ENCODE measurements at places on chromosomes 4 and X.
A peak's percentile ranks its signal among the peaks of the same experiment; 100 is the strongest.

DNA sequence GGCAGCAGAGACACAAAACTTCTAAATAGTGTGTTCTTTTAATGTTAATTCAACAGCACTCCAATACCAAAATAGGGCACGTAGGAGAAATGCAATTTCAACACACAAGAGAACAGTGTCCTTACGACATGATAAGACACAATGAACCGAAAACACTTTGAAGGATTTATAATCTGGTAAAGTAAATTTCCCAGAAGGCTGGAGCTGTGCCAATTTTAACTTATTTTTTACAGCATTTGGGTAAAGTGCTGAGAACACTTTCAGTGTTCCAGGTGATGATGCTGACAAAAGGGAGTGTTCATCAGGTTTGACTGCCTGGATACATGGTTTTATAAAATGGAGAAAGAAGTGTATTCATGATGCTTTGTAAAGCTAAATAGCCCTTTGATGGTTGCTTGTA, 76.5 kb downstream of the MAPK10 start:
- no peak for DNase-seq

DNA sequence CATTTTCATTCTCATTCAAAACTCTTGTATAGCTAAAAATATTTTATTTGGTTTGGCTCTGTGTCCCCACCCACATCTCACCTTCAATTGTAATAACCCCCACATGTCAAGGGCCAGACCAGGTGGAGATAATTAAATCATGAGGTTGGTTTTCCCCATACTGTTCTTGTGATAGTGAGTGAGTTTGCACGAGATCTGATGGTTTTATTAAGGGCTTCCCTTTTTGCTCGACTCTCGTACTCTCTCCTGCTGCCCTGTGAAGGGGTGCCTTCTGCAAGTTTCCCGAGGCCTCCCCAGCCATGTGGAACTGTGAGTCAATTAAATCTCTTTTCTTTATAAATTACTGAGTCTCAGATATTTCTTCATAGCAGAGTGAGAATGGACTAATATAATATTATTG, 768.0 kb downstream of the STIM2 start:
- DNase-seq: no peak

DNA sequence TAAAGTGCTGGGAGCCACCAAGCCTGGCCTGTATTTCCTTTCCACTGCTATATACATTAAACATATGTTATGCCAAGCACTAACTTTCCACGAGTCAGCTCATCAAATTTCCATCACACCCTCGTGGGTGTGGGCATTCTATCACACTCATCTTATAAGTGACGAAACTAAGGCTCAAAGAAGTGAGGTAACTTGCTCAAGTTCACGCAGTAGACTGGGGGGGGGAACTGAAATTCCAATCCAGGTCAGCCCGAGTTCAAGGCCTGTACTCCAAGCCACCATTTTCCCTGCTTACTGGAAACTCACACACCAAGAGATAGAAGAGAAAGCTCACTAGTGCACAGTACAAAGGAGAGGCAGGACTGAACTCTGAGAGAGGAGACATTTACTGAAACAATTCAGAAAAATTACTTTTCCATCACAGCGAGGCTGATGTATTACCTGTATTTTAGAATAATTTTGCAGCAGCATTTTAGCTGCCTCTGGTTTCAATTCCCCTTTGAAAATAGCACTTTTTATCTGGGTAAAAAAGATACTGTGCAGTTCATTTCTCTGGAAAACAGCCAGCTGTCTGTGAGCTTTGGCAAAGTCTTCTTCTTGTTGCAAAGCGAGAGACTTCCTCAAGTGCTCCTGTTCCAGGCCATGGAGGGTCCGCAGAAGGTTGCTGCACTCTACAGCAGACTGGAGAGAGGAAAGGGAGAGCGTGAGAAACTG, 76.8 kb downstream of the EVC2 start:
- DNase-seq: no peak

DNA sequence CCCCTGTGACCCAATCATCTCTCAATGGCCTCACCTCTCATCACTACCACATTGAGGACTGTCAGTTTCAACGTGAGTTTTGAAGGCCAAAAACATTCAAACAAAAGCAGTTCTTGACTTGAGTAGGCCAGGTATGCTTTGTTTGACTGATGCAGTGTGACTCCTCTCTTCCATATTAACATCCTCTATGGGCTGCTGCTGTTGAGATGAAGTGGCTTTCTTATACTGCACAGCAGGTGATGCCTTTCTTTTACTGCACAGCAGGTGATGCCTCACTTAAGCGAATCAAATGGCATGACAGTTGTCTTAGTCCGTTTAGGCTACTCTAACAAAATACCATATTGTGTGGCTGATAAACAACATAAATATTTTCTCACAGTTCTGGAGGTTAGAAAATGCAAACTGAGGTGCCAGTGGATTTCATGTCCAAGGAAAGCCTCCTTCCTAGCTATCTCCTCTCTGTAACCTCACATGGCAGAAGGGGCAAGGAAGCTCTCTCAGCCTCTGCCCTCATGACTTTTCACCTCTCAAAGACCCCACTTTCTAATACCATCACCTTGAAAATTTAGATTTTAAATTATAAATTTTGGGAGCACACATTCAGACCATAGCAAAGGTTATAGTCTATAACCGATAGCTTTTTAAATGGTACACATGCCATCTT, 2267.9 kb upstream of the AGA start:
- no peak for DNase-seq

DNA sequence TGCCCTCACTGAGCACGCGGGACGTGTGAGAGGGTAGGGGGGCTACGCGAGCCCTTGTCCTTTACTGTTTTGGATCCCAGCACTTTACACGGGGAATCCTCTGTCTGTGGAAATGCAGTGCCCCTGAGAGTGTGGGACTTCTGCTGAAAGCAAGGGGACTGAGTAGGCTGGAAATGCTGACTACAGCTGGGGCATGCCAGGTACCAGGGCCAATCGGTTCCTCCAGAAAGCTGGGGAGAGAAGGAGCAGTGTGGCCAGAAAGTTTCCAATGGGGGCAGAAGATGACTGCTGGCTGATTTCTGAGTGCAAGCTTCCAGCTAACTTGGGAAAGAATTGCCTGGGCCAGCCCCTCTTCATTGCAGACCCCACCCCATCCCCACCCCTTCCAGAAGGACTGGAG, 1.5 kb downstream of the NHSL2 start:
- DNase-seq: no peak

GRCh38 chrX:68045008-68045577, 388.2 kb downstream of the OPHN1 start:
- DNase-seq: peak; percentile 1

GRCh38 chrX:69031181-69031580, 134.1 kb downstream of the PJA1 start:
- no peak for DNase-seq

DNA sequence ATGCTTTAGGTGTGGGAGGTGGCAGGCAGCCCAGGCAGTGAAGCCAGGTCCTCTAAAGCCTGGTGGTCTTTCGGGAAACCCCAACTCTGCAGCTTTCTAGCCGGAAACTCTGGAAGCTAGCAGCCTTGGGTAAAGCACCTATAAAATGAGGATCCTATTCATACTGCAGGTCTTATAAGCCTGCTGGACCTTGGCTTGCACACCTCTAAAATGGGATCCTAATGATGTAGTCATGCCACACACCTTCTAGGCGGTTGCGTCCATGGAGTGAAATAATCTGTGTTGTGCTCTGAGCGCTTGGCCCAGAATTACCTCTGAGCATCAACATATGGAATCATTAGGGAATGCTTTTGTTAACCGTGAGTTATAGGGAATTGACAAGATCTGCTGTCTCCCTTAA, 36.0 kb upstream of the STS start:
- DNase-seq: no peak

DNA sequence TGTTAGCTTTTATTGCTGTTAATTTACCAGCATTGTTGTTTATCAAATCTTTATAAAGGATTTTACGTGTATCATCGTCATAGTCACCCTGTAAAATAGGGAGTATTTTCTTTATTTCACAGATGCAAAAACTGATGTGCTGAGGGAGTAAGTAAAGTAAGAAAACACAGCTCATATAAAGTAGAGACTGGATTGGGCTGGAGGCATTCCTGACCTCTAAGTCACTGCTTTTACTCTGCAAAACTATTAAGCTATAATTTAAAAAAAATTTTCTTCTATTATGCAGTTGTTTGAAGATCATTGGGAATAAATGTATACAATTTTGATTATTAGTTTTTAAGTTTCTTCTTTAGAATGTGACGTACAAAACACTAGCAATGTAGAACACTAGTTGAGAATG, 45.9 kb downstream of the NUDT6 start:
- no peak for DNase-seq

DNA sequence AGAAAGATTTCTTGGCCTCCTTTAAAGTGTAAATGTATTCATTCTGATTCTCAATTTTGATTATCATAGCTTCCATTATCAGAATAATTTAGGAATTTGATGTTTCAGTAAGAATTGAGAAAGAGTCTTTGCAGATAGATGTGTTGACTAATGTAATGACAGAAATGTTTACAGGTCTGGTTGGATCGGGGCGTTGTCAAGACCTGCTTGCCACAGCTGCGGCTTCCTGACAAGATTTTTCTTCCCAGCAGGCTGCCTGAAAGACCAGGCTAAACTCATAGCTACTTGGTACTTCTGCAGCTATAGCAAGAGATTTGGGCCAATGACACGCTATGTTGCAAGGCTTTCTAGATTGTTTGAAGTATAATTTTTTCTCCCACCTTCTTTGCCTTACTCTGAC, 91.5 kb upstream of the ANKRD50 start:
- no peak for DNase-seq

- DNase-seq: no peak
These were observed 35.1 kb downstream of the BCOR start for GRCh38 chrX:40062525-40063155.

GRCh38 chr4:53538756-53539155, 52.5 kb downstream of the LNX1 start:
- DNase-seq: no peak

DNA sequence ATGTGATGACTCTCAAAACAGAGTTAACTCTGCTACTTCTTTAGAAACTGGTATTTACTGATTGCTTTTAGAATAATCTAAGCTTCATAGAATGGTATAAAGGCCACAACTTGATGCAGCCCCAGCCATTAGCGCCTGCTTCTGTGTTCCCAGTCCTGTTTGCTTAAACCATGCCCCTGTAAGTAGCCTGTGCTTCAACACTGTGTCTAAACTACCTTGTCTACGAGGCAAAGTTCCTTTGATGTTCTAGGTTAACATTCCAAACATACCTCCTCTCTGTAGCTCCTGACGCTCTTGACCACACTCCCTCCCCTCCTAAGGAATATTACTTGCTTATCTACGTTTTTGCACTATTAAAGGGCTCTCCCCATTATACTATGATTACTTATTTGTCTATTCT, 352.5 kb upstream of the ADGRL3 start:
- no peak for DNase-seq

GRCh38 chr4:40559585-40560465, 69.8 kb downstream of the RBM47 start:
- DNase-seq: no peak

DNA sequence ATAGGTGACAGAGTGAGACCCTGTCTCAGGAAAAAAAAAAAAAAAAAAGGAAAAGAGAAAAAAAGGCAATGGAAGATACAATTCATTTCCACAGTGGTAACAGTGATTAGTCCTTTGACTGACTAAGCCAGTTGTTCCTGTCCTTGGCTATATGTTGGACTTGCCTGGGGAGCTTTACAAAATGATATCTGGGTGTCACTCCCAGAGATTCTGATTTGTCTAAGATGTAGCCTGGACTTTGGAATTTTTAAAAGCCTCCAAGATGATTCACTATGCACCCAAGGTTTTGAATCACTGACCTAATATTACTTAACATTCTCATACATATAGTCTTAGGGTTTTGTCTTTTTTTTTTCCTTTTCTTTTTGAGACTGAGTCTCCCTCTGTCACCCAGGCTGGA, 16.9 kb downstream of the HELQ start:
- DNase-seq: no peak

GRCh38 chr4:182502064-182502463, 258.9 kb downstream of the TENM3 start:
- DNase-seq: no peak

DNA sequence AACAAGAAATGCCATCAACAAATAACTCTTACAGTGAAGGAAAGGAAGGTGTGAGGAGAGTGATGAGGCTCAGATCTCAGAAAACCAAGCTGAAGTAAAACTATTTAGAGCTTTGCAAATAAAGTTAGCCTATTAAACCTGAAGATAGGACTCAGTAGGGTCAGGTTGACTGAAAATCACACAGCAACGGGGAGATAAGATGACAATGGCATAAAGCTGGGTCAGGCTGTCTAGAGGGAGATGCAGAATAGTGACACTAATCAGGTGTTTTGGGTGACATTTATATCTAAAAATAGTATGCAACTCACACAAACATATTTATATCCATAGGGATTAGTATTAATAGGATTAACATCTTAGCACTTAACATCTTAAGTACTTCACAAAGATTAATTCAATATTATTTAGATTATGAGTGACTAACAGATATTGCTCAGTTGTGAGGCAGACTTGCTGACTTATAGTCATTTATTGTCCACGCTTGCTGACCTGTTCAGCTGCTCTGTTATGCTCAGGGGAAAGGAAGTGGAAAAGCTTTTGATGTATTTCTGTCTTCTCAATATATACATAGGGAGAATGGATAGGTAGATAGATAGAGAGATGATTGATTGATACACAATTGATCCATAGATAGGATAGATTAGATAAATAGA, 130.7 kb upstream of the GUCY1A1 start:
- DNase-seq: peak; percentile 40

GRCh38 chrX:118225711-118226428, 109.3 kb upstream of the KLHL13 start:
- DNase-seq: no peak

DNA sequence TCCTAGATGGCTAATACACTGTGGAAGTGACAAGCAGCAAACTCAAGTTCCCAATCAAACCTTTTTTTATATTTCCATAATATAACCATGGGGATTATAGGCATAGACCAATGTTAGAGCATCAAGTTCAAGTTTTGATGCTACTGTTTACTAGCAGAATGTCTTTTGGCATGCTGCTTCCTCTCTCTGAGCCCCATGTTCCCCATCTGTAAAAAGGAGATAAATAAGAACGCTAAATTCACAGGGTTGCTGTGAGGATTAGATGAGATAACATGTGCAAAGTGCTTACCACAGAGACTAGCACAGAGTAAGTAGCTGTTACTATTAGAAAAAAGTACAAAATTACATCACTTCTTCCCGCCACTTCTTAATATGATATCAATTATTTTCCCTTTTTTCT, 18.0 kb downstream of the MBNL3 start:
- DNase-seq: no peak

GRCh38 chr4:3388471-3389232, 53.1 kb upstream of the HGFAC start:
- no peak for DNase-seq

GRCh38 chrX:119147486-119147885, 19.9 kb upstream of the KIAA1210 start:
- no peak for DNase-seq
